ENCODE measurements at places on chromosomes 11 and 22.

GRCh38 chr22:25213221-25213620 lies 6.2 kb upstream of the CRYBB2 start:
- DNase-seq = no peak

GRCh38 chr22:18103527-18104269 lies 6.9 kb upstream of the TUBA8 start:
- DNase-seq = no peak

- DNase-seq = peak; percentile 62
Measured at GRCh38 chr22:17368554-17369438, 464 bp upstream of the CECR2 start.

- no peak for DNase-seq
Measured at GRCh38 chr22:36577019-36577418, 48.1 kb upstream of the EIF3D start.

GRCh38 chr22:50313021-50313420 lies 5.6 kb upstream of the PLXNB2 start:
- DNase-seq = no peak

- no peak for DNase-seq
Measured at GRCh38 chr22:37197451-37198257, 9.6 kb upstream of the C1QTNF6 start.

- no peak for DNase-seq
Measured at GRCh38 chr11:120746376-120746775, 234.8 kb downstream of the GRIK4 start.

DNA sequence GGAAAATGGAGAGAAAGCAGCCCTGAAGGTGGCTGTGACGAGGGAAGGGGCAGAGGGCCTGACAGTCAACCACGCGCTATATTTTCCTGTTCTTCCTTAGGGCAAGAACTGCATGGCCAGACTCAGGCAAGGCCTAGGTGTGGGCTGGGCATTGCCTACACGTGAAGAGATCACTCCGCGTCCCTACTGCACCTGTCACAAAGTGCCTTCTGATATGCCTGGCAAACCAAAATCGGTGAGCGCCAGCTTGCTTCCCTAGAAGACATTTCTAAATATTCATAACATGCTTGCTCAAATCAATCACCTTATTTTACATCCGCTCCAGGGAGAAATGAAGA lies 6.3 kb downstream of the TMEM121B start:
- no peak for DNase-seq

DNA sequence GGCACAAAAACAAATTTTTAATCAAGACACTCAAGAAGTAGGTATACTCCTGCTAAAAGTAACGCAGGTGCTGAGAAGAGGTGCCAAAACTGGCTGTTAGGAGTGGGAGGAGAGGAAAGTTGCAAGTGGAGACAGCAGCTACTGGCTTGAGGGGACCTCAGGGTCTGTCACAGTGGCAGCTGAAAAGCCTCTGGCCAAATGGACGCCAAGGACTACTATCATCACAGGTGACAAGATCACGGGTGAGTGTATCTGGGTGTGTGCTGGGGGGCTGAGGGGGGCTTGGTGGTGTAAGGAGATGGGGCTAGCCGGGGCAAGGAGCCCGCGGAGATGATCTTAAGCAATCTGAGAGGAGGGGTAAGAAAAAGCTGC lies 687 bp downstream of the ZNF202 start:
- DNase-seq = no peak

- no peak for DNase-seq
Measured at GRCh38 chr11:126585774-126586491, 230.4 kb downstream of the ST3GAL4 start.

All from hippocampal formation (tissue), 2 donors.